ENCODE measurements at places on chromosomes 2 and 18.

DNA sequence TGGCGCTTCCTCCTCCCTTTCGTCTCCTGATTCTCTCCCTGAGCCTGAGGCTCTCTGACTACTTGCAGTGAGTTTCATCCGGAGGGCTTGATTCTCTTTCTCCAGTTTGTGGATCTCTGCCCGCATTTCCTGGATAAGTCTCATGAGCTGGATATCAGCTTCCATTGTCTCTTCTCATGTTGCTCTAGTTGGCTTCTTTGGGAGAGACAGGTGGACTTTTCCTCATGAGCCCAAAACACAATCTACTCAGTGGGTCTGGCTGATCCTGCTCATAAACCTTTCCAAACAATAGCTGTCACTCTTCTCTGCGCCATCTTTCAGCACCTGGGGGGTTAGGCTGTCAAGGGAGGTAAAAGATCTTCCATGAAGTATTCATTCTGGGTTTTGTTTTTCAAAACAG, at the start of gene CCDC195:
CCDC195 (minus strand) TSS at position 165 of the 400 bp plus-strand sequence; CDS start at position 165, 0 bp downstream.
- no peak for DNase-seq

DNA sequence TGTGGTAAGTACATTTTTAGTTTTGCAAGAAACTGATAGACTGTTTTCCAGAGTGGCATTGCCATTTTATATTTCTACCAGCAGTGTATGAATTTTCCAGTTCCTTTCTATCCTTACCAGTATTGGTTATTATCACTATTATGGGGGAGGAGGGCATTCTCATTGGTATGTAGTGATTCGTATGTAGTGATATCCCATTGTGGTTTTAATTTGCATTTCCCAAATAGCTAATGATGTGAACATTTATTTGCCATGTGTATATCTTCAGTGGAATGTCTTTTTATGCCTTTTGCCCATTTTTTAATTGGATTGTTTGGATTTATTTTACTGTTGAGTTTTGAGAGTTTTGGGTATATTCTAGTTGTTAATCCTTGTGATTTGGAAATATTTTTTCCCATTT, 16.9 kb downstream of the EIF5B start:
- no peak for DNase-seq

GRCh38 chr2:88737385-88737784, 45.9 kb downstream of the RPIA start:
- no peak for DNase-seq

DNA sequence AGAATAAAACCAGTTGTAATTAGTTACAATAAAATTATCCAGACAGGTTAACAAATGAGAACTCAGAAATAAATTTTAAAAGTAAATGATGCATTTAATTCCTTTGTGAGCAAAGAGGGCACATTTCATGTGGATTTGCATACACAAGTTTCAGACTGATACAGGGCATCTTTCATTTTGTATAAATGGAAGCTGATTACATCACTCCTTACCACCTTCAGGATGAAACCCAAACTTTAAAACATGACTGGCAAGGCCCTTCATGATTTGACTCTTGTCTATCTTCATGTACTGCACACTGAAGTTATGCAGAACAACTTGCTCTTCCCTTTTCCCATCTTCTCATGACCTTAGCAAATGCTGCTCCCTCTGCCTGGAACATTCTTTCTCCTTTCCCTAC, 26.9 kb downstream of the EFEMP1 start:
- DNase-seq = no peak

DNA sequence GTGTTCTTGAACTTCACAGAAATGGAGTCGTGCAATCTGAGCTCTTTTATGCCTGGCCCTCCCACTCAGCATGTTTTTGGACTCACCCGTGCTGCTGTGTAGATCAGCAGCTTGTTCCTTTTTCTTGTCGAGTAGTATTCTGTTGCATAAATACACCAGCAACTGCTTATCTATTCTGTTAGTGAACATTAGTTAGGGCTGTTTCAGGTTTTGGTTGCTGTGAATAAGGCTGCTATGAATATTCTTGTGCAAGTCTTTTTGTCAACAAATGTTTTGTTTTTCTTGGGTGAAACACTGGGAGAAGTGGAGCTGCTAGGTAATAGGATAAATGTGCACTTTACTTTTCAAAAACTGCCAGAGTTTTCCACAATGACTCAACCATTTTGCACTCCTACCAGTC, 15.3 kb upstream of the CIDEA start:
- DNase-seq = no peak

All from stimulated activated CD8-positive, alpha-beta memory T cell treated with anti-CD3 and anti-CD28 coated beads, Interleukin-4, amount 100 ng/mL, for 4 hours (primary cell).